GM04504 (cell line): ENCODE measurements at places on chromosomes 13 and 19.

DNA sequence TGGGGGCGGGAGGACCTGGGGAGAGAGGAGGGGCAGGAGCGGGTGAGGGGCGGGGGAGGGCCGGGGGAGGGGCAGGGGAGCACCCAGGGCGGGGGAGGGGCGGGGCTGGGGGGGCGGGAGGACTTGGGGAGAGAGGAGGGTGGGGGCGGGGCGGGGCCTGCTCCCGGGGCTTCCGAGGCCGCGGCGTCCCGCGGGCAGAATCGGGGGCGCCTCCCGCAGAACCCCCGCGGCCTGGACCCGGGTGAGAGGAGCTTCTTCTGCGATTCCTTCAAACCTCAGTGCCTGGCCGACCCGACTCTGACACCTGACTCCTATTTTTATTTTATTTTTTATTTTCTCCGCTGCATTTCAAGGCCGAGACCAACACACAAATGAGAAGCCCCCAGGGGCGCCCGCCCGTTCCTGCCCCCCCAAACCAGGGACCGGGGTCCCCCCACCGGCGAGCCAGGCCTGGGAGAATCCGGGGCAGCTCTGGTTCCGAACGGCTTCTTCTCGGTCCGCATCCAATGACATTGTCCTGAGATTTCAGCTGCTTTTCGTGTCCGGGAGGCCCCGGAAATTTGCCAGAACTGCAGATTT, 470 bp upstream of the GRTP1 start:
- DNase-seq: no peak

DNA sequence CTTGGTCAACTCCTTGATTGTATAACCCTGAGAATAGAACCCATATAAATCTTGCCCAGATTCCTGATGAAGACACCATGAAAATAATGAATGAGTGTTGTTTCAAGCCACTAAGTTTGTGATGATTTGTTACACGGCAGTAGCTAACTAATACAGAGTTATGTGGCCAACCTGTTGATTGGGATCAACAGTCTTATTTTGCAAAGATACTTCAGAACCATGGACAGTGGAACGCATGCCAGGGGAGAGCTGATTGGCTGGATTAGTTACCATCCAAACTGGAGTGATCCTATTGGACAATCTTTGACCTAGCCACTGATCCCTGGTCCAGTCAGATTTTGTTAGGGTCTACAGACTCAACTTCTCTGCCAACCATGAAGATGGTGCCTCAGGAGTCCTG, 26.6 kb downstream of the CD70 start:
- DNase-seq: no peak

- no peak for DNase-seq
Measured at GRCh38 chr19:41649827-41650226, 23.0 kb upstream of the CEACAM4 start.

DNA sequence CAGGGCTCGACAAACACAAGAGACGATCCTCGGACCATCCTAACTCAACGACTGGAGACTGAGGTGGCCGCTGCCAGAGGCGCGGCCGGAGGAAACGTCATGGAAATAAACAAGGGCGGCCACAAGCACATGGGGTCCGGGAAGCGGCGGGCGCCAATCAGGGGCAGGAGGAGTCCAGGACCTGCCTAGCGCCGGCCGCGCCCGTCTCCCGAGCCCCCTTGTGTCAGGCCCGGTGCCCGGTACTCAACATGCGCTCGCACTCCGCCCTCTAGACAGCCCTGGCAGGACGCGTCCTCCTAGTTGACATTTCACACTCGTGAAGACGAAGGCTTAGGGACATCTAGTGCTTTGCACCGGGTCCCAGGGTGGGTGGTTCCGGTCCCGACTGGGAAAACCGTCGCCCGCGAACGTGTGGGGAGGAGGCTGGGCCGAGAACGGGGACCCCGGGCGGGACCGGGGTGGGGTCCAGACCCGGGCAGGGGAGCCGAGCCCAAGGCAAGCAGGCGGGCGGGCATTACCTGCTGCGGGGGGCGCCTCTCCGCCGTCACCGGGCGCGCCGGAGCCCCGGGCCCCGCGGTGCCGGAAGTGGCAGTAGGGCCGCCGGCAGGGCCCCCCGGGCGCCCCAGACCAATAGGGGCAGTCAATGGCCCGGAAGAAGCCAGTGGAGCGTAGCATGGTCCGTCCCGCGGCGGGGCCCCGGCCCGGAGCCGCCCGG, 442 bp downstream of the REXO1 start:
- no peak for DNase-seq

DNA sequence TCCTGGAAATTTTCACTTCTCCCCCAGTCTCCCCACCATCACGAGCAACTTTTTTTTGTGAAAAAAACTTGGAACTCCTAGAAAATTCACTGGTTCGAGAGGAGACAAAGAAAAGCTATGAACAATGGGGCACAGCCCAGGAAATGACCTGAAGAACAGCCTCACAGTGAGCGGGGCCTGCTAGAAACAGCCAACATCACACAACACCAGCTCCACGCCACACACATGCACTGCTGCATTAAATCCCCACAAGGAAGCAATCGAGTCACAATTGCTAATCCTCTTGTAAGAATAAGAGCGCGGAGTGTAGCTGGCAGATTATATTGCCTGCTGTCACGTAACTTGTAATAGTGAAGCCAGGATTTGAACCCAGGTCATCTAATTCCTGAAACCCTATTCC, 48.8 kb downstream of the SLC7A1 start:
- DNase-seq: no peak

DNA sequence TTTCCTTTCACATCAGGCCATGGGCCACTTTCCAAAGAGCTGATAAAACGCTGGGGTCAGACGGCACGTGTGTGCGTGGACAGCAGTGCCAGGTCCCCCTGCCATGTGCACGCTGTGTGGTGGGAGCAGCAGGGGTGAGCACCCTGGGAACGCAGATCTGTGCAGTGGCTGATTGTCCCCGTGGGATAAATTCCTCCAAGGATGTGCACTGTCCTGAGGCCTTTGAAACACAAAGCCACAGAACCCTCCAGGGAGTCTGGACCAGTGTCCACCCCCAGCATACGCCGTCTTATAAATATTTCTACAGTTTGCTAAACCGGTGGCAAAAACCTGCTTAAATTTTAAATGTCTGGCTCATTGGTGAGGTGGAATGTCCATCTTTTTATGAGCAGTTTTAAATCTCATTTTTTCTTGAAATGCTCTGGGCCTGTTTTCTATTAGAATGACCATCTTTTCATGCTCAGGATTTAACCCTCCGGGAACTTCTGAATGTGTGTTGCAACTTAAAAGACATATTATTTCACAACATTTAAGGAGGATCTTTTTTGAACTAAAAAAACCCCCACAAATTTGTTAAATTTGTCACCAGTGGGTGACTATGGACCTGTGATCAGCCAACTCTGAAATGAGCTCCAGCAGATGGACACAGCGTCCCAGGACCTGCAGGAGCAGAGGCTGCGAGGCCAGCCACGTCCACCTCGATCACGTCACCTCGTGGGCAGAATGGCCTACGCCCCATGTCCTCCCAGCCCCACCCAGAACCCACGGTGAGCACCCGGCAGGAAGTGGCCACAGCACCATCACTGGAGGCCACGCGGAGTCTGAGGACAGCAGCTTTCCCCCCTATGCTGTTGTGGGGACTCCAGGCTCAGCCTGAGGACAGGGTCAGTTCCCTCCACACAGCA, 68.6 kb downstream of the RASA3 start:
- peak; percentile 79 for DNase-seq

DNA sequence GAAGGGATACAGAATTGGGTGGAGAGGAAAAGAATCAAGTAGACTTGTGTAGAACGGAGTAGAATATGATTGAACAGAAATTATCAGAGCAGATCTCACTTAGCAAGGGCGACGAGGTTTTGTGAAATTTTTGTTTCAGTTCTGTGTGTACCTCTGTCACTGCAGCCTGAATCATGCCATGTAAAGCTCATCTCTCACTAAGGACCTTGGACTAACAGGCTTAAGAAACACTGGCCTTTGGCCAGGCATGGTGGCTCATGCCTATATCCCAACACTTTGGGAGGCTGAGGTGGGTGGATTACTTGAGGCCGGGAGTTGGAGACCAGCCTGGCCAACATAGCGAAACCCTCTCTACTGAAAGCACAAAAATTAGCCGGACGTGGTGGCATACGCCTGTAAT, 62.6 kb downstream of the MYH14 start:
- DNase-seq: no peak

DNA sequence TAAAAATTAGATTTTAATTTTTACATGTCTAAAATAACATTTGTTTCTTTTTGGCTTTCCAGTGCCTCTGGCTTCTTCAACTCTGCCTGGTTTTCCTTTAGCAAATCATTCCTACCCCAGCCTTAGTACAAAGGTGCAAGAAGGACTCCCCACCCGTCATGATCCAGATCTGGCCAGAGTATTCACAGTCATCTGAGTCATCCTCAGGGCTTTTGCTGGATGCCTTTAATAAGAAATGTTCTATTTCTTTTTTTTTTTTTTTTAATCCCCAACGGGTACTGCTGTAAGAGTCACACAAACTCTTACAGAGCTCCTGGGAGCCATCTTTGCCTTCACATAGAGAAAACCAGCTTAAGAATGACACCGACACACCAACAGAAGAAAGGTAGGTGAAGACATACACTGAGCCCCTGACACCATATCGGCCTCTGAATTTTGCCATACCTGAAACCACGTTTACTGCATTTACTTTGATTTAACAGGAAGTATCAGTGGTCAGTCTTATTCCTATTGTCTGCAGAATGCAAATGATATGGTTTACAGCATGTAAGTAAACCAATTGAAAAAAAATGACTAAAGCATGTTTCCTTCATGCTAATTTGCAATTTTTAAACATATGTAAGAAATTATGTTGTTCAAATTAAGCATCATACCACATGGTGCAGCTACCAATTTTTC, 184.4 kb downstream of the NALCN start:
- peak; percentile 10 for DNase-seq

- no peak for DNase-seq
Measured at GRCh38 chr13:58087566-58087965, 456.0 kb downstream of the PCDH17 start.

- DNase-seq: no peak
Measured at GRCh38 chr19:29596885-29597525, 9.1 kb upstream of the POP4 start.

DNA sequence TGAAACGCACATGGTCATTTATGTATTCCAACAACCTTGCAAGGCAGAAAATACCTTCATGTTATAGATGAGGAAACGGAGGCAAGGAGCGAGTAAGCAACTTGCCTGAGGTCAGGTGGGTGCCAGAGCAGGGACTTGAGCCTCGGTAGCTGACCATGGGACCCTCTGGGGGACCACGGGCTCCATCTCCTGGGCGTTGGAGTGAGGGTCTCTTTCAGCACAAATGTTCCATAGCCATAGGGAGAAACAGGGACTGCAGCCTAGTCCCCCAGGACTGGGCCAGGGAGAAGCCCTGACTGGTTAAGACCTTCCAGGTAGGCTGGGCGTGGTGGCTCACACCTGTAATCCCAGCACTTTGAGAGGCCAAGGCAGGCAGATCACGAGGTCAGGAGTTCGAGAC, 38.4 kb upstream of the ADGRE5 start:
- no peak for DNase-seq

DNA sequence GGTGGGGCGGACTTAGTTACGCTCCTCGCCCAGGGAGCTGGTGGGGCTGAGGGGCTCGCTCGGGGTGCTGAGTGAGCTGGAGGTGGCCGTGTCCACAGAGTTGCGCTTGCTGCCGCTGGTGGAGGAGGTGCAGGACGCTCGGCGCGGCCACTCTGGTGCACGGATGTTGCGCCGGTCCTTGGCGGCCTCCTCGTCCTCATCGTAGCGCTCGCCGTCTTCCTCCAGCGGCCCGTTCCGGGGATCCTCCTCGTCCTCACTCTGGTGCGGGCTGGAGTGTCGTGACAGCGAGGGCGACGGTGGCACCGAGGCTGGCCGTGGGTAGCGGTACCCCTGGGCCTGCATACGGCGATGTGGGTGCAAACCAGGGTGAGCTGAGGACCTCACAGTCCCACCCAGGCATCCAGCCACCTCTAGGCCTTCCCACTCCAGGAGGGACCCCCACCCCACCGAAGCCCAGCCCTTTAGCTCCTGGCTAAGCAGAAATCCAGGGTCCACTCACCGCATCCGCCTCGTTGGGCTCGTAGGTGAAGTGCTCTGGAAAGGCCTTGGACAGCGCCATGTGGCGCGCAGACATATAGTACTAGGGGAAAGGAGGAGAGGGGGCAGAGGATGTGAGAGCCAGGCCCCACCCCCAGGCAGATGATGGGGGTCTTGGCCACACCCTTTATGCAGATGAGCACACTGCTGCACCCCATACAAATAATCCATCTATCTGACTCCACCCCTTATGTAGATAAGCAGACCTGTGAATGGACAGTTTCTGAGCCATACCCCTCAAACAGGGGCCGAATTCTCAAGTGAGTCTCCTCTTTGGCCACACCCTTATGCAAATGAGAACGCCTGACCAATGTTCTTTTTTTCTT, 4.4 kb downstream of the FTL start:
- DNase-seq: no peak

DNA sequence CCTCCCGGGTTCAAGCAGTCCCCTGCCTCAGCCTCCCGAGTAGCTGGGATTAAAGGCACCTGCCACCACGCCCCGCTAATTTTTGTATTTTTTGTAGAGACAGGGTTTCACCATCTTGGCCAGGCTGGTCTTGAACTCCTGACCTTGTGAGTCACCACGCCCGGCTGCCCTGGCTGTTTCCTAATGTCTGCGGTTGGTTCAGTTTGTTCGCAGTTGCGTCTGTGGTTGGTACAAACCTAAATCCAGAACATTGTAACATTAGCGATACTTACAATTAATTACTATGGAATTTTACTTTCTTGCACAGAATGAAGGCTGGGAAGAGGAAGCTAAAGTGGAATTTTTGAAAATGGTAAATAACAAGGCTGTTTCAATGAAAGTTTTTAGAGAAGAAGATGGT, 38.1 kb downstream of the RNF17 start:
- DNase-seq: no peak

DNA sequence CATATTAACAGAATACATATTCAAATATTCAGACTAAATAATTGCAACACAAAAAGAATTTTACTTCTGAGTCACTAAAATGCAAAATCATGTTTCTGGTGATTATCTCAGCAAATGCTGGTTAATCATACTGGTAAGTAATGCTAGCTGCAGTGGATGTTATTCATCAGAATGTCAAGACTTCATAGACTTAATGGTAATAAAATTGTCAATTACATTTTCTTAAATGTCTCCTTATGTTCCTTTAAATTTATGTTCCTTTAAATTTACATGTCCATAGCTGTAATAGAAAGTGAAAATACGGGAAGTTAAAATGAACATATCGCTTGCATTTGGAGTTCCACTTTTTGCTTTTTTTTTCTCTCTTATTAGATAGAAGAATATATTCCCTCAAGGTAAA, 853.0 kb downstream of the SLITRK6 start:
- no peak for DNase-seq

- DNase-seq: no peak
Measured at GRCh38 chr13:26133286-26133685, 81.5 kb upstream of the SHISA2 start.

- no peak for DNase-seq
Measured at GRCh38 chr13:98144801-98145350, 2.0 kb downstream of the FARP1 start.
